GM23338 (cell line): ENCODE measurements at places on chromosomes 2 and 18. TPM values are rescaled to one million over a fixed set of nuclear protein-coding genes. Genes with fewer than 3 reads are reported as not detected.

DNA sequence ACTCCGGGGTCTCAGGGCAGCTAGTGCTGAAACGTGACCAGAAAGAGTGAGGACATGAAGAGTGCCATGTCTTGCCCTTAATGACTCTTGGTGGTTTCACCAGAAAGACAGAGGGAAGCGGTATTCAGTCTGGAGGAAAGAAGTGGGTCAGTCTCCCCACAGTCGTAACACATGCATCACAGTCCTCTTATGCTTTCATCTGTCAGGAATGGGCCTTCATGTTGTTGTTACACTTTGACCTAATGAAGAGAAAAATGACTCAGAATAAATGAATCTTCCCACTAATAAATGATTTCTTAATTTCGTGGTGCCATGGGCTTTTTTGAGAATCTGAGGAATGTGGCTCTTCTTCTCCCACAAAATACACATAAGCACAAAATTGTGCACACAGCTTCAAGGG lies 103.2 kb downstream of the SLC8A1 start:
- no peak overlapping the region for H3K27ac ChIP-seq
- H3K27me3 ChIP-seq = no peaks in the 10 kb centered on the region
- H3K36me3 ChIP-seq = no peaks in the 10 kb centered on the region
- no peaks in the 10 kb centered on the region for H3K4me1 ChIP-seq
- no peak overlapping the region for H3K4me3 ChIP-seq

PLGLB2 gene
- 1.0 TPM in 1 of 2 replicates, not detected in the other for total RNA-seq

- H3K36me3 ChIP-seq = no peaks in the 10 kb centered on the region
- no peak overlapping the region for H3K4me3 ChIP-seq
- H3K27me3 ChIP-seq = no peaks in the 10 kb centered on the region
- no peak for DNase-seq
Observed at GRCh38 chr18:40412410-40412809, 1542.6 kb upstream of the PIK3C3 start.

GPAT2 gene
- 2.0 and 2.2 TPM in 2 replicates for total RNA-seq

DNA sequence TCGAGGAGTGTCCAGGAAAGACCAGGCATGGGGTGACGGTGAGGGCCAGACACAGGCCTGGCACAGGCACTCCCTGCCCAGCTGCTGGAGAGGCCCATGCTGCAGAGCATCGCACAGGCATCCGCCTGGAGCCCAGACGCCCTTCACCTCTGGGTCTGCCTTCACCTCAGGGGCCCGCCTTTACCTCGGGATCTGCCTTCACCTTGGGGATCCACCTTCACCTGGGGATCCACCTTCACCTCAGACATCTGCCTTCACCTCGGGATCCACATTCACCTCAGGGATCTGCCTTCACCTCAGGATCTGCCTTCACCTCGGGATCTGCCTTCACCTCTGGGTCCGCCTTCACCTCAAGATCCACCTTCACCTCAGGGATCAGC lies 7.7 kb downstream of the KIF1A start:
- no peaks in the 10 kb centered on the region for H3K27me3 ChIP-seq
- H3K36me3 ChIP-seq = no peaks in the 10 kb centered on the region; the same call in 1 of the 2 replicates
- H3K4me1 ChIP-seq = no peaks in the 10 kb centered on the region
- no peak overlapping the region for H3K4me3 ChIP-seq
- no peak for DNase-seq

- no peaks in the 10 kb centered on the region for H3K27me3 ChIP-seq
- H3K4me1 ChIP-seq = no peaks in the 10 kb centered on the region
- H3K4me3 ChIP-seq = no peak overlapping the region
Observed at GRCh38 chr18:61394983-61395382, 61.8 kb downstream of the CDH20 start.

DNA sequence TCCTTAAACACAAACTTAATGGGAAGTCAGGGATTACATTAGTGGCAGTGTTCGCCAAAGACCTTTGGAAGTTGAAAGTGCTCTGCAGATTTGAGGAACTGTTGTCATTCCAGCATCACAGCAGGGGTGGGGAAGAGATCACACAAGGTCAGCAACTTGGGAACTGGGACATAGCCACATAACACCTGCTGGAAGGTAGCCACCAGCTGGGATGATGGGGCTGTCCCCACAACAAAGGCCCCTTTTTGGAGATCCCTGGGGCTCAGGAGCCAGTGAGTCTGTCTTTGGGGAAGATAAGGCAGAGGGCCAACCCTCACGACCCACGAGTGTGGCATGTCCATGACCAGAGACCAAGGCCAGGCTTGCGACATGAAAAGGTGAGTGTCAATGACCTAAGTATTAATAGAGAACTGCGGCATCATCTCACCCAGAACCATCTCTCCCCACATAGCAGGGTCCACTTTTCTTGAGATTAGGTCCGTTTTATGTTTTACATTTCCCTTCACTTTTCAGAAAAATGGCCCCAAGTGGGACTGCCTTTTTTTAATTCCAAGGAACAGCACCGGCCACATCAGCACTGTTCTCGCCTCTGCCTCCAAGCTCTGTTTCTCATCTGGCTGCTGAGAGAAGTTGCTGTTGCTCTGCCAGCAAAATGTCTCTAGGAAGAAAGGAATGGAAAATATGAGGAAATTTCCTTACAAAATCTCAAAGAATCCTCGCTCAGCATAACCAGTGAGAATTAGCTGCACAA lies 106.9 kb downstream of the GFPT1 start:
- no peaks in the 10 kb centered on the region for H3K27me3 ChIP-seq
- H3K4me3 ChIP-seq = no peak overlapping the region
- no peaks in the 10 kb centered on the region for H3K36me3 ChIP-seq
- peaks cover 3% of the 10 kb centered on the region; the same call in 1 of the 2 replicates for H3K4me1 ChIP-seq
- H3K27ac ChIP-seq = no peak overlapping the region

- no peaks in the 10 kb centered on the region for H3K27me3 ChIP-seq
- no peaks in the 10 kb centered on the region for H3K4me1 ChIP-seq
- H3K4me3 ChIP-seq = no peak overlapping the region
- H3K27ac ChIP-seq = no peak overlapping the region
- no peak for DNase-seq
Observed at GRCh38 chr2:25479761-25480160, 138.0 kb upstream of the DNMT3A start.

CAPN14 gene
- total RNA-seq = 0.54 TPM in 1 of 2 replicates, not detected in the other

MRPL30 gene
- total RNA-seq = 46.4 and 51.4 TPM in 2 replicates

DNA sequence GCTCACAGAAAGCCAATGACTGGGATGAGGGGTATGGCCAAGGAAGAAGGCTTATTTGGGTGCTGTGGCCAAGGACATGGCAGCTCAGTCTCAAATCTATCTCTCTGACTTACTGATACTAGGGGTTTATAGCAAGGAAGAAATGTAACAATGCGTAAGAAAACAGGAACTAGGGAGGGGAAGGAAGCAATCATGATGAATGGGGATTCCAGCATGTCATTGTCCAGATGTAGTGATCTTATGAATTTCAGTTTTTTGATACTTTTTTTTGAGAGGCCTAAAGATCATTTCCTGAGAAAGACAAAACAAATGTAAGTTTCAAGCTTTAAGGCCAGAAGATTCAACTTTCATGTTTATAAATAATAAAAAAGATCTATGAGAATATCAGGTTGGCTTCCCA lies 298.6 kb upstream of the FAM98A start:
- H3K27ac ChIP-seq = no peak overlapping the region
- peaks cover 7% of the 10 kb centered on the region; the same call in 1 of the 2 replicates for H3K4me1 ChIP-seq
- H3K36me3 ChIP-seq = no peaks in the 10 kb centered on the region
- no peaks in the 10 kb centered on the region for H3K27me3 ChIP-seq
- no peak for DNase-seq
